ENCODE measurements at places on chromosomes 13 and 19. TPM values are rescaled to one million over a fixed set of nuclear protein-coding genes. Genes with fewer than 3 reads are reported as not detected.

The TLE6 gene
- polyA plus RNA-seq, result 1.4 TPM

The KLF2 gene
- not detected for polyA plus RNA-seq

The FUT3 gene
- not detected for polyA plus RNA-seq

The PGLYRP1 gene
- polyA plus RNA-seq, result not detected

The HIF3A gene
- polyA plus RNA-seq, result 0.09 TPM

The SOX1 gene
- polyA plus RNA-seq, result 2.4 TPM

The MOB3A gene
- 0.62 TPM for polyA plus RNA-seq

The CEACAM3 gene
- not detected for polyA plus RNA-seq

The CD33 gene
- polyA plus RNA-seq, result not detected

The IGFL1 gene
- not detected for polyA plus RNA-seq

The ZSWIM9 gene
- 1.3 TPM for polyA plus RNA-seq

The SIAH3 gene
- polyA plus RNA-seq, result 27.0 TPM

The ZNF329 gene
- 2.5 TPM for polyA plus RNA-seq

The IZUMO2 gene
- polyA plus RNA-seq, result 1.0 TPM

The ACTMAP gene
- 1.9 TPM for polyA plus RNA-seq

The CYP2B6 gene
- polyA plus RNA-seq, result not detected

The IL12RB1 gene
- polyA plus RNA-seq, result not detected

The PNMA8A gene
- 60.9 TPM for polyA plus RNA-seq

The ZNF296 gene
- not detected for polyA plus RNA-seq

The CYP4F3 gene
- polyA plus RNA-seq, result 0.15 TPM

The ZNF284 gene
- polyA plus RNA-seq, result 1.7 TPM

The WDR18 gene
- 7.9 TPM for polyA plus RNA-seq

The NLRP5 gene
- not detected for polyA plus RNA-seq

The URAD gene
- polyA plus RNA-seq, result not detected

The PNMA8B gene
- polyA plus RNA-seq, result 6.1 TPM

The ZNF793 gene
- 29.9 TPM for polyA plus RNA-seq

The ZSCAN1 gene
- 0.52 TPM for polyA plus RNA-seq

The PSG4 gene
- polyA plus RNA-seq, result not detected

The CEACAM7 gene
- not detected for polyA plus RNA-seq

The CGB5 gene
- not detected for polyA plus RNA-seq

The LINGO3 gene
- 1.0 TPM for polyA plus RNA-seq
